ENCODE measurements at places on chromosomes 13 and 19.

GRCh38 chr19:39506598-39506943 lies 7.8 kb downstream of the DLL3 start:
- DNase-seq: no peak

- no peak for DNase-seq
Measured at GRCh38 chr13:52003541-52003940, 7.7 kb downstream of the ATP7B start.

DNA sequence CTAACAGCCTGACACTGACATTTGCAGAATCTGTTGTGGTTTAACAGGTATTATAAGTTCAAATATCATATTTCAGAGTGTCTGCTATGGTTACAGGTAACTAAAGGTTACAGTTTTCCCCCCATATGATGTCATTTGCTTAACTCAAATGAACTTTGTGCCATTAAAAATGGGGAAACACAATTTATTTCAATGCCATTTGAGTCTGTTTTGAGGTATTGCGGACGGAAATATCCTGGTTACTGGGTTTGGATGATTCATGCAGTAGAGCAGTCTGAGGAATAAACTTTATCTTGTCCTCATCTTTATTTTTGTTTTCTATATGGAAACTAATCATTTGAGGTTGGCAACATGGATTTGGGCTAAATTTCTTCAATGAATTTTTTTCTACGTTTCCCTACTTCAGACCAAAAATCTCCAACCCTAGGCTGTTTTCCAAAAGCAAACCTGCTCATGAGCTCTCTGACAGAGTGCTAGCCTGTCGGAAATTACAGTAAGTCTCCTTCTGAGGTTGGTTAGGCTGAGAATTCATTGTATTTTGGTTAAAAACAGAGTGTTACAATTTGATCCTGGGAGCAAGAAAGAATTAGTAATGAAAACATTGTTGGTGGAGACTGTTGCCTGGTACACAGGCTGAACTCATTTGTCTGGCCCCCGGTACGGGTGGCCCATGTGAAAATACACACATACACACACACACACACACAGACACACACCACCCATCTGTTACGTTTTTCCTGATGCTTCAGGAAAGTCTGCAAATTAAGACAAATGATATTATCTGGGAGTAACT lies 66.1 kb downstream of the AKAP11 start:
- no peak for DNase-seq

DNA sequence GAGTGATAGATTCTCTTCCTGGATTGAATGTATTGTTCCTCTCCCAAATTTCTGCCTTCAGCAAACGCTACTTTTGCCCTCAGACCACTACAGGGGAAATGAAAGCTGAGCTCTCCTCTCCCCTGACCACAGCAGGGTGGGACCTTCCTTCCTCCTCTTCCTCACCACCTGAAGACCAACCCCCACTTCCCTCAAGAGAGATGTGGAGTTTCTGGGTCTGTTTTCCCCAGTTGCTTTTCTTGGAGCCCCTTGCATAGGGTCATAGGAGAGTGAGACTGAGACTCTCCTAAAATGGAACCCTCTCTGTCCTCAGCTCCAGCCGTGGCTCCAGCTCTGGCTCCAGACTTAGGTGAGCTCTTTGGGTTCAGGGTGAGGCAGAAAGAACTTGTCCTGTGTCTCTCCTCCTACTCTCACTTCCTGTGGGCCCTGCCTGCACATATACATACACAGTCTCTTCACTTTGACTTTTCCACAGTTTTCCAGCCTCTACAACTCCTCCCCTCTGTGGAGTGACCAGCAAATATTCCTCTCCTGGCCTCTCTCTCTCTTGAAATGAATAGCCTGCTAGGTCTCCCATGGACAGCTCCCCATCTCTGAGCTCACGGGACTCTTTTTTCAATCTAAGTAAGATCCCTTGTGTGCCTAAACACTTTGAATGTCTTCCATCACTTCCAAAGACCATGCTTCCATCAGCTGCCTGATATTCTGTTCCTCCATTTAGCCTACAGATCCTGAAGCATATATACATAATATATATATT lies 19.2 kb upstream of the ZNF175 start:
- DNase-seq: no peak

- peak; percentile 72 for DNase-seq
Measured at GRCh38 chr19:459724-460511, 915 bp downstream of the SHC2 start.

- peak; percentile 88 for DNase-seq
Measured at GRCh38 chr19:7652061-7652641, 15.2 kb downstream of the STXBP2 start.

DNA sequence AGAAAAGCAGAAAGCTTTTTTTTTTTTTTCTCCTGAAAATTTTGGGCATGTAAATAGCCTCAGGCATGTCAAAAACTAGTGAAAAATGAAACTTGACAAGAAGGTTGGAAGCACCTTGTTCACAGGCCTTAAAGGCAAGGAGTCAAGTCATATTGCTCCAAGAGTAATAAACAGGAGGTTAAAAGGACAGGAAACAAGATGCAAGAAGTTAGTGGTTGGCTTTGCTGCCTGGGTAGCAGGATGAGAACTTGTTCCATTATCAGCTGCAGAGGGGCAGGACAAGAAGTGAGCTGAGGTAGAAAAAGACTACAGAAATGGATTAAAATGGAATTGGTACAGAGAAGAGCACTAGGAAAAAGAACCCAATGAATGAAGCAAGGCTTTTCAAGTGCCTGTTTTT lies 242.6 kb downstream of the DCT start:
- DNase-seq: no peak

DNA sequence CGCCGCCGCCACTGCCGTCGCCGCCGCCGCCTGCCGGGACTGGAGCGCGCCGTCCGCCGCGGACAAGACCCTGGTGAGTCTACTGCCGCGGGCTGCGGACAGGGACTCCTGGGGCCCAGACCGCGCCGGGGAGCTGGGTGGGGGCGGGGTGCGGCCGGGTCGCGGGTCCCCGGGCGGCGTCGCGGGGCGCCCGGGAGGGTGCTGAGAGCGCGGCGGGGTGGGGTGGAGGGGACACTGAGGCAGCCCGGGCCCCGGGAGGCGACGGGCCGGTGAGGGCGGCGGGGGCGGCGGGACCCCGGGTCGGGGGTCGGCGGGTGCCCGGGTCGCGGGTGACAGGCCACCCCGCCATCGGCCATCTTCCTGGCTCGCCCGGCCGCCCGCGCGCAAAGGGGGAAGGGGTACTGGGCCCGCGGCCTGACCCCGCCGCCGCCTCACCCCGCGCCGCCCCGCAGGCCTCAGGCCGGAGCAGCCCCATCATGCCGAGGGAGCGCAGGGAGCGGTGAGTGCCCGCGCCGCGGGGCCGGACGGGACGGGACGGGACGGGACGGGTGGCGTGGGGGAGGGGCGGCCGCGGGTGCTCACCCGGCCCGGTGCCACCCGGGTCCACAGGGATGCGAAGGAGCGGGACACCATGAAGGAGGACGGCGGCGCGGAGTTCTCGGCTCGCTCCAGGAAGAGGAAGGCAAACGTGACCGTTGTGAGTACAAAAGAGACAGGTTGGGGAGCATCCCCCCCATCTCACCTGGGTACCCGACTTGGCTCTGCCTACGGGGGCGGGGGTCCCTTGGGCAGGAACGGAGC lies 489 bp downstream of the CCNE1 start:
- DNase-seq: peak; percentile 66

DNA sequence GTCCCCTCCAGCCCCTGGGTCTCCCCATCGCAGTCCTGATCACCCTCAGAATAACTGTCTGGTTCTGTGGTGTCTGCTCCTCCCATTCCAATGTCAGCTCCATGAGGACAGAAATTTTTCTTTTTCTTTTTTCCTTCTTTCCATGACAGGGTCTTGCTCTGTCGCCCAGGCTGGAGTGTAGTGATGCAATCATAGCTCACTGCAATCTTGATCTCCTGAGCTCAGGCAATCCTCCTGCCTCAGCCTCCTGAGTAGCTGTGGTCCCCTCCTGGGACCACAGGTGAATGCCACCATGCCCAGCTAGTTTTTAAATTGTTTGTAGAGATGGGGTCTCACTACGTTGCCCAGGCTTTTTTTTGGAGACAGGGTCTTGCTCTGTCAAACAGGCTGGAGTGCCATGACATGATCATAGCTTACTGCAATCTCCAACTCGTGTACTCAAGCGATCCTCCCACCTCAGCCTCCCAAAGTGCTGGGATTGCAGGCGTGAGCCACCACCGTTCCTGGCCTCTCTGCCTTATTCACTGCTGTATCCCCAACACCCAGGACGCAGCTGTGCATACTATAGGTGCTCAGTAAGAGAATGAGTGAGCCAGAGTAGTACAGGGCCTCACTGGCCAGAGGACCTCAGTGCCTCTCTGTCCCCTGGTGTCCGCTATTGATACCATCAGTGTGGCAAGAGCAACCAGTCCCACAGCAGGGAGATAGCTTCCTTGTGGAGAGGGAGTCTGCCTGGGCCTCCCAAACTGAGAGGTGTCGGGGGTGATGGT lies 5.2 kb upstream of the DOCK6 start:
- no peak for DNase-seq

- no peak for DNase-seq
Measured at GRCh38 chr13:33319859-33320258, 34.3 kb upstream of the STARD13 start.

DNA sequence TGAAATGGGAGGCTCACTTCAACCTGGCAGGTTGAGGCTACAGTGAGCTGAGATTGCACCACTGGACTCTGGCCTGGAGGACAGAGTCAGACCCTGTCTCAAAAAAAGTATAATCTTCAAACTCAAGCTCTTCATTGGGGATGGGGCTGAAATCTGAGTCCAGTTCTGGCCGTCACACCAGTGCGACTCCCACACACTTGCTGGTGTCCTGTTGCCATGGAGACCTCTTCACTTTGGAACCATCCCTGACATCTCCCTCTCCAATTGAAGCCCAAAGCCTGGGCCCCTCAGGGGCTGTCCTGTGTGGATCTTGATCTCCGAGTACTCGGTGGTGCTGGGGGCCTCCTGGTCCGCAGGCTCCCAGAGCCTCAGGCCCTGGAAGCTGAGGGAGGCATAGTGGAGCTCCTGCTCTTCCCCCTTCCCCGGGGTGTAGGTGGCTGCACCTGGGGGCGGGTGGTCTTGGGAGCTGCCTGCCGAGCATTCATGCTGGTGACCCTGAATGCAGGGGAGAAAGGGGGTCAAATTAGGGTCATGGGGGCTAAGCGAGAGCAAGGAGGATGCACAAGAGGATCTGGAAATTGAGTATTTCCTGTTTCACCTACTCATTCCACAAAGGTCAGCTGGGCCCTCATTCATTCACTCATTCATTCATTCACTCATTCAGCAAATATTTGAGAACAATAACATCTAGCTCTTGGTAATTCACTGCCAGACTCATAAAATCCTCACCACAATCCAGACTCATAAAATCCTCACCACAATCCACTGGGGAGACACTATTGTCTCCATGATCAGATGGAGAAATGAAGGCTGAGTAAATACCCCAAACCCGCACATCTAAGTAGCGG lies 11.0 kb downstream of the SIGLEC11 start:
- DNase-seq: no peak

GRCh38 chr19:56146904-56147303 lies 5.8 kb downstream of the ZNF444 start:
- DNase-seq: peak; percentile 56

DNA sequence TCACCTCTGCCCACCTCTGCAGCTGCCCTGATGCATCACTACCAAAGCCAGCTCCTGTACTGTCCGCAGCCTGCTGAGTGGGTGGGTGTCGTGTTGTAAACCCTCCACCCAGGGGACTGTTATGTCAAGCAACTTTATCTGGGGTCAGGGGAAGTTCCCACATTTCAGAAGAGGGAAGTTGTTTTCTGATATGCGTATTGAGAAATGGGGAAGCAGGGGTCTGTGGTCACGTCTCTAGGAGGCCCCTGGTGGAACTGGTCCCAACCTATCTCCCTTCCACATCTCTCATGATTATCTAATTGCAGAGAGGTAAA lies 31.2 kb downstream of the CLEC17A start:
- no peak for DNase-seq

DNA sequence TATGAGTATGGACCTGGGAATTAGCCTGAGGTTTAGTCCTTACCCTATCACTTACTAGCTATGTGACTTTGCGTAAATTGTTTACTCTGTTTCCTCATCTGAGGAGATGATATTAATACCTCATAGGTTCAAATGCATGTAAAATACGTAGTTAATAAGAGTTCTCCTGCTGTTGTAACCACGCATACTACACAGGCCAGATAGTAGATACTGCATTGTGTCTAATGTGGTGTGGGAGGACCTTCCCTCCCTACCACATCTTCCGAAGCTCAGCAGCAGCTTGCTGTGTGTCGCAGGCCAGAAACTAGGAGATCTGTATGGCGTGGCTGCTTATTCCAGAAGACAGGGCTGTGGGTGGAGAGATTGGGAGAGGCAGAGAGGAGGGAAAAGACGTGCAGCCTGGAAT lies 23.0 kb downstream of the GTF2F2 start:
- no peak for DNase-seq

GRCh38 chr13:106522898-106523525 lies 12.4 kb downstream of the EFNB2 start:
- DNase-seq: no peak

- no peak for DNase-seq
Measured at GRCh38 chr19:4580961-4581665, 21.6 kb upstream of the SEMA6B start.

DNA sequence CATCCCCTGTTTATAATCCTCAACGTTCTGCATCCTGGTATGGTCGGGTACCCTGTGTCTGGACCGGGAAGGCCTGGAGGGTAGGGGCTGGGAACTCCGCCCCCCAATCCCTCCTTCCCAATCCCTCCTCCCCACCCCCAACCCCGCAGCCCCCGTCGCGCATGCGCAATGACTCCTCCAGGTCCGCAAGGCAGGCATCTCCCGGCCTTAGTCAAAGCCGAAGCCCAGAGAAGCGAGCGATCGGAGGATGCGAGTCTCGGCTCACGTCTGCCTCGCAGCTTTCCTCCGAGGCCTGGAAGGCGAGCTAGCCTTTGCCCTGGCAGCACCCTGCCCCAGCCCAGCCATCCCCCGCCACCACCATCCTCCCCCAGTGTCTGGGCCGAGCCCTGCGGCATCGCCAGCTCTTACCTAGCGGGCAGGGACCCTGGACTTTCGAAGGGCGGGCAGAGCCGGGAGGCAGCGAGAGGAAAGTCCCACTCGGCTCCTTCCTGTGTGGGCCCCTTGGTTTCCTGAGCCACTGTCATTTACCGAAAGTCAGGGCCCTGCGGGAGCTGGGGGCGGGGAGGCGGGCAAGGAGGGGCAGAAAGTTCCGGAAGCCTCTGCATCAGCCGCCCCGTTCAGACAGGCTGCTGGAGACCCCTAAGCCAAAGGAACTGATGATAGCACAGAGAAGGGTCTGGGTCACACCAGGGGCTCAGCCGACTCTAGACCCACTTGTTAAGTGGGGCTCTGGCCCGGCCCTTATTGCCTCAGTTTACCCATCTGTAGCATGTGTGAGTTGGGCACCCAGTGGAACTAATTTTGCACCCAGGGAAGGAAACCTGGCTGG lies at the start of gene JAK3:
Gene JAK3 (minus strand): TSS at position 445 of the 829 bp plus-strand sequence. CDS start 3,565 bp downstream, outside the sequence.
- DNase-seq: peak; percentile 76

Data from right cardiac atrium (tissue), 5 donors.